SK-MEL-5 (cell line): ENCODE measurements at places on chromosomes 3 and 15.

GRCh38 chr3:146221276-146221675 lies 29.6 kb downstream of the PLSCR4 start:
- DNase-seq = no peak

DNA sequence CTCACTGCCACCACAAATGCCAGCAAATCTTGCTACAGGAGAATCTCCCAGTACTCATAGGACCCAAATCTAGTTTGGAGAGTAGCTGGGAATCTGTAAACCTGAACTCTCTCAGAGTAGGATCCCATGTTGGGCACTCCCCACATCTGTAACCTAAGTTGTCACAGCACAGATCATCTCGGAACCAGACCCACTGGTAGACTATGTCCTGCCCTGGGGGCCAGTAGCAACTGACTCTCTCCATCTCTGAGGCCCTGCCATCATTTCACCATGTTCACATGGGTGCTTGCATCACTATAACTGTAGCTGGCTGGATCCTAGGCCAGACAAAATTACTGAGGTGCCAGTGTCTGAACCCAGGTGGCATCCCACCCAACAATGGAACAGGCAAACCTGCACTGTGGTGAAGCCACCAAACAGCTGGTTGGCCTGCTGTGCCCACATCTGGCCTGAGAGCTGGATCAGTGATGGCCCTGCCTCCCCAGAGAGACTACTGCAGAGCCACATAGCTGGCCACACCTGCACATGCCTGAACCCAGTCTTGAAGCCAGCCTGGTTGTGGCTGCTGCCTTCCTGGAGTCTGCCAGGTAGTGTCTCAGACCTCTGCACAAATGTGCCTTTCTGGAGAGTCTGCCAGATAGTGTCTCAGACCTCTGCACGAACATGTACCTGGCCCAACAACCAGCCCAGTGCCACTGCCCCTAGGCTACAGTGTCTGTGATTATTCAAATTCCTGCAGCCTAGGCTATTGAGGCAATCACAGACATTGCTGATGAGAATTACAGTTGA lies 82.0 kb downstream of the ISL2 start:
- no peak for DNase-seq

DNA sequence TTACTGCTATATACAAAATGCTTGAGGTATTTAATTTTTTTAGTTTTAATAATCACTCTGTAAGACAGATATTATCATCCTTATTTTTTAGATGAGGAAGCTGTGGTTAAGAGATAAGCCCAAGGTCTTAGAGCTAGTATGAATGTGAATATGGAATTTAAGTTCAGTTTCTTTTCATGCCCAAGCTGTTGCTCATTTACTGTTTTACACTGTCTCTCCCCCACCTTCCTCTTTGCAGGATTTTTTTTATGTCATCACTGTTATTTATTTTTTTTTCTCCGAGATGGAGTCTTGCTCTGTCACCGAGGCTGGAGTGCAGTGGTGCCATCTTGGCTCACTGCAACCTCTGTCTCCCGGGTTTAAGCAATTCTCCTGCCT lies 22.5 kb downstream of the MAP2K5 start:
- DNase-seq = no peak

DNA sequence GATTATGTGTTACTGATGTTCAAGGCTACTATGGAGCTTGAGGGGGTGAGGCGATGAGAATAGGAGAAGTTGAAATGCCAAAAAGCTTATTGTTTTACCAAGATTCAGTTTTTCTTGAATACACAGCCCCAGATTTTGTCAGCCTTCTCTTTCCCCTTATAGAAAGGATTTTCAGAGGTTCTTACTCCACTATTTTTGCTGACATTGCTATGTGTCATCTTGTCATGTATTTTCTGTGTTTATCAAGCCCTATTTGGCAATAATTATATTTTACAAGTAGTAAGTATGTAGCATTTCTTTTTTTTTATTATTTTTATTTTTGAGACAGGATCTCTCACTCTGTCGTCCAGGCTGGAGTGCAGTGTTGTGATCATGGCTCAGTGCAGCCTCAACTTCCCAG lies 133.1 kb downstream of the ATG7 start:
- DNase-seq = no peak

- peak; percentile 52 for DNase-seq
These were observed 3.3 kb downstream of the GABRG3 start for GRCh38 chr15:26974120-26974780.

DNA sequence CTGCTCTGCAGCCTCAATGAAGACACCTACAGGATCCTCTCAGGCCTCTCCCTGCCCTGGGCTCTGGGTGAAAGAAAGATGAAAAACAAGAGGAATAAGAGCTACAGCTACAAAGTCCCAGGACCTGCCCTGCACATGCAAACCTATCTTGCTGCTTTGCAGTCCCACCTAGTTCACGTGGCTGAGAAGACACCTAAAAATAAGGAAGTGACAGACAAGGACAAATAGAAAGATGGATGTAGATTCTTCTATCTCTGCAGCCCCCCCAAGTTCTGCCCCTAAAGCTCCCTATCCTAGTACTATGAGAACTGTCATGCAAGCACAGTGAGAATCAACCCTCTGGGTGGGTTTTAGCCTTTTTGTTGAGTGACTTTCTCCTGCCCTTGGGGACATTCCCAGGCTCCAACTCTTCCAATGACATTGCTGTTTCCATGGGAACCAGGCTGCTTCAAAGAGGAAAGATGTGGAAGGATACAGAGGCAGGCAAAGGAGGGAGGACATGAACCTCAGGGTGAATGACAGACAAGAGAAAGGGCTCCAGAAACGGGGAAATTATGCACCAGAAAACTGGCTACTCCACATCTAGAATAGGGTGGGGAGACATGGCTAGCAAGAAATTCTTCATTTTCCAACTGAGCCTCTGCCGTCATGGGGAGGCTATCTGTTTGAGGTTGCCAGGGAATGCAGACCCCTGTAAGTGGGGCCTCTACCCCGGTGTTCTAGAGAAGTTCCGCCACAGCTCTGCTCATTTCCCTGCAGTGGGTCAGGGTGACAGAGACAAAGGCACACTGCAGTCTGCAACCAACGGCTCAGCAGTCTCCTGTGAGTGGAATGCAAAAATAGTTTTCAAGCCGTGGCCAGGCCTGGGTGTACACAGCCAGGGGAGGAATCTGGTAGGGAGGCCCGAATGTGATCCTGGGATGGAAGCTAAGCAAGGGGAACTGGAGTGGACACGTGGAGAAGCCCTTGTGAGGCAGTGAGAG lies 5.2 kb downstream of the CSPG5 start:
- DNase-seq = no peak

DNA sequence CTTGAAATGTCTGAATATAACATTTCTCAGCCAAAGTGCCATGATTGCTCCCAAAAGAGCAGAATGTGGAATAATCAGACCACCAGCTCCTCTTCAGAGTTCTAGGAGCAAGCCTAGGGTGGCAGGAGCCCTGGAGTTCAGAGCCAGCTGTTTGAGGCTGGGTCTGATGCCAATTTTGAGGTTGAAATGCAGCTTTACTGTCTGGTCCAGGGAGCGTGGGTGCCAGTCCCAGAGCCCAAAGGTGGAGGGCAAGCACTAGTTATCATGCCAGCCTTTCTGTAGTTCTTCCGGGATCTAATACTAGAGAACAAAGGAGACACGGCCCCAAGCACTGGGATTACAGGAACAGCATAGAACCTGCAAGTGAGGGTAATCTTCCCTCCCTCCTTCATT lies 69.3 kb downstream of the TNFAIP8L3 start:
- DNase-seq = no peak

DNA sequence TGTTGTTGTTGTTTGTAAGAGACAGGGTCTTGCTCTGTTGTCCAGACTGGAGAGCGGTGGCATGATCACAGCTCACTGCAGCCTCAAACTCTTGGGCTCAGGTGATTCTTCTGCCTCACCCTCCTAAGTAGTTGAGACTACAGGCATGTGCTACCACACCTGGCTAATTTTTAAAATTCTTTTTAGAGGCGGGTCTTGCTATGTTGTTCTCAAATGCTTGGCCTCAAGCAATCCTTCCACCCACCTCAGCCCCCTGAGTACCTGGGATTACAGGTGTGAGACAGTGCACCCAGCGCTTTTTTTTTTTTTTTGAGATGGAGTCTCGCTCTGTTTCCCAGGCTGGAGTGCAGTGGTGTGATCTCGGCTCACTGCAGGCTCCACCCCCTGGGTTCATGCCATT lies 46.7 kb downstream of the TMOD3 start:
- DNase-seq = no peak

DNA sequence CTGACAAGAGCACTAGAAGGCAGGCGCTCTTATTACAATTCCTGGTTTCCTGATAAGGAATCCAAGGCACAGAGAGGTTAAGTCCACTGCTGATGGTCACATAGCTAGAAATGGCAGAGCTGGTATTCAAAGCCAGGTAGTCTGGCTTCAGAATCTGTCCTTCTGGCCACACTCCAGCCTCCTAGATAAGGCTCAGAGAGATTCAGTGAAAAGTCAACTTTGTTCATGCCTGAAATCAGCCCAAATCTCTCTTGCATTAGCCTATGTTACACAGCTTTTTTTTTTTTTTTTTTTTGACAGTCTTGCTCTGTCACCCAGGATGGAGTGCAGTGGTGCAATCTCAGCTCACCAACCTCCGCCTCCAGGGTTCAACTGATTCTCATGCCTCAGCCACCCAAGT lies 21.1 kb upstream of the CMTM8 start:
- no peak for DNase-seq

DNA sequence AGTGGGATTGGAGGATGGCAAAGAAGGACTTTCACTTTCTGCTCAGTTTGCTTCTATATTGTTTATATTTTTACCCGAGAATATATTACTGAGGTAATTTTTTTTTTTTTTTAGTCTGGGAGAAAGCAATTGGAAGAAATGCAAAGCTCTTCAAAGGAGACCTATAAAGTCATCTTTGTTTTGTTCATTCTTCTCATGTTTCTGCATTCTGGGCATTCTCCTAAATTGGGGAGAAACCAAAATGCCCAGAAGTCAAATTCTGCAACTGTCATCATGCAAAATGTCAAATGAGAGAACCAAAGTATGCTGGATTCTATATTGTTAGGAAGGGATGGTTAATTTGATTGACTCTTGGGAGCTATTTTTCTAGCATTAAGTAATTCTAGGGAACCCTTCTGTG lies 168.3 kb upstream of the TSC22D2 start:
- peak; percentile 26 for DNase-seq

- peak; percentile 74 for DNase-seq
These were observed 5.3 kb downstream of the KNG1 start for GRCh38 chr3:186722457-186722856.

- no peak for DNase-seq
These were observed 185.1 kb upstream of the TPM1 start for GRCh38 chr15:62857411-62857853.

DNA sequence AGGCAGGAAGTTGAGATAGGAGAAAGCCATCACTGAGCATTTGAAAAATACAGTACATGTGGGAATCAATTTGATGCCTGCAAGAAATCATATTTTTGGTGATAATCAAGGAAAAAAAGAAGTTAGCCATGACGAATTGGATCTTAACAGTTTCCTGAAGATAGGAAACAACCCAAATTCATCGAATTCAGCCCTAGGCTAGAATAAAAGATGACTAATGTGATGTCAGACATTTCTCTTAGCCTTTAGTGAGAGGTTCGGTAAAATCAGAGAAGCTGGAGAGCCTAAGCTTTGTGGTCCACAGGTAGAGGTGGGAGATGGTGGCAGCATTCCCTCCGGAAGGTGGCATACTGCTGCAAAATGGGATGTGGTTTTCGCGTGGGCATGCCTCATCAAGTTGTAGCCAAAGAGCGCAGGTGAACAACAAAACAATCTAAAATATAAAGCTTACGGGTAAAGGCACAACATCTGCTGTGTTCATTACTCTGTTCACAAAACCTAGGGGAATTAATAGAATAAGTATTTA lies 144.1 kb upstream of the ALCAM start:
- no peak for DNase-seq

DNA sequence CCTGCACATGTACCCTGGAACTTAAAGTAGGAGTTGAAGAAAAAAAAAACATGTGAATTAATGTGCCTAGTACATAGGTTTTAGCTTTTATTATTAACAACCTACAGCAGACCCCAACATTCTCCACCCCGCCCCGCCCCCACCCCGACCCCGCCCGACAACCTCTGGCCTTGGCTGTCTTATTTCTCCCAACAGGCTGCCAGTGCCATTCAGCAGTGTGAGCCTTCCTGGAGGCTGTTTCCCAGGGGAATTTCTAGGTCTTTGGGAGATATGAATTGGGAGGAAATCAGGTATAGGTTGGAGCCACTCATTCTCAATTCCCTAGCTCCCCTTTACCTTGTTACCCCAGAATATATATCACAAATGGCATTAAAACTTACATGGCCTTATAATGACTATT lies 8.3 kb upstream of the MLF1 start:
- no peak for DNase-seq

DNA sequence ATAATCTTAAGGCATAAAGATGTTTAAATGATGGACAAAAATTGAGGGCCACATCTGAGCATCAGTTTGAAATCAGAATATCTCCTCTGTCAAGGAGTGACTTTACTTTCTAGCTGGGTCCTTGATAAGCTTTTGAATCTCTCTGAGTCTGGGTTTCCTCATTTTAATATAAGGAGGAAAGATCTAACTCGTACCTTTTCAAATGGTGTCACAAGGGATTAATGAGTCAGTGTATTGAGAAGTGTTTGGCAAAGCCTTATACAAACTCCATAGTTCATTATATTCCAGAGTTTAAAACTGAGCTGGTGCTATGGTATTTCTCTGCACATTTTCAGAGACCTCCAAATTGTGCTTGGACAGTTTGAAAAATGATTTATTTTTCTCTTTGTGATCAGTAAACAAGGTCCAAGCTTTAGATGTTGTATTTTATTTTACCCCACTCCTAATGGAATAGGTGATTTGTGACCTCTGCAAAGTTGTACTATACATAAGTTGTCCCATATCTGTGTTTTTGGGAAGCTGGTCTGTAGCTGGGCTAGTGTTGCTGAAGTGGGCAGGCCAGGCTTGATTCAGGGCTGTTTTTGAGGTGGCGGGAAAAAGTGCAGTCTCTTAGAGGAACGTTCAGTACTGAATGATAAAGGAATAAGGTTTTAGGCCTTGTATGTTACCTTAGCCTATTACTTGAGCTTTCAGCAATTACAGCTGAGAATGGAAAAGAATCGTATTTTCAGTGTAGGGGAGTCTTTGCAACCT lies 5.6 kb downstream of the FNDC3B start:
- DNase-seq = no peak

GRCh38 chr3:71813704-71814103 lies 28.8 kb upstream of the PROK2 start:
- DNase-seq = no peak

- DNase-seq = no peak
These were observed 74.4 kb downstream of the DHX30 start for GRCh38 chr3:47877290-47877689.

- no peak for DNase-seq
These were observed 25.5 kb downstream of the RLBP1 start for GRCh38 chr15:89195836-89196235.

DNA sequence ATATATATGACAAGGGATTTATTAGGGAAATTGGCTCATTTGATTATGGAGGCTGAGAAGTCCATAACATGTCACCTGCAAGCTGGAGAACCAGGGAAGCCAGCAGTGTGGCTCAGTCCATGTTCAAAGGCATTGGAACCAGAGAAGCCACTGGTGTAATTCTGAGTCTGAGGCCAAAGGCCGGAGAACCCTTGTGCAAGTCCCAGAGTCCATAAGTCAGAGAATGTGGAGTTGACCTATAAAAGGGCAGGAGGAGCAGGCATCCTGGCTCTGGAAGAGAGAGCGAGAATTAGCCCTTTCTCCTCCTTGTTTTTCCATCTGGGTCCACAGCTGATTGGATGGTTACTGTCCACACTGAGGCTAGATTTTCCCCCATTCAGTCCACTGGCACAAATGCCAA lies 319.8 kb downstream of the IGSF11 start:
- no peak for DNase-seq
